ENCODE measurements at places on chromosomes 1 and 21.

DNA sequence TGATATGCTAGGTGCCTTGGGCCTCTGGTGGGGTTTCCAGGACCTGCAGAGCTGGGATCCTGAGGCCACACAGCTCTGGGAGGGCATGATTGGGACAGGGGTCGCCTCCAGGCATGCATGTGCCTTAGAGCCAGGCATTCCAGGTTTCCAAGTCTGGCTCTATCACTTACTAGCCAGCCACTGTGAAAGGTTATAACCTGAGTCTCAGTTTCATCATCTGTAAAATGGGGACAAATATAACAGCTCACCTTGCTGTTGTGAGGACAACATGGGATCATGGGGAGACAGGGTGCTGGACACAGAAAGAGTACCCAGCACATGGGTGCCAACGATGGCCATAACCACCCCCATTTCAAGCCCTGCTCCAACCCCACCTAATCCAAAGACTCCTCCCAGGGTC lies 2.7 kb downstream of the CHI3L1 start:
- no peak for DNase-seq

DNA sequence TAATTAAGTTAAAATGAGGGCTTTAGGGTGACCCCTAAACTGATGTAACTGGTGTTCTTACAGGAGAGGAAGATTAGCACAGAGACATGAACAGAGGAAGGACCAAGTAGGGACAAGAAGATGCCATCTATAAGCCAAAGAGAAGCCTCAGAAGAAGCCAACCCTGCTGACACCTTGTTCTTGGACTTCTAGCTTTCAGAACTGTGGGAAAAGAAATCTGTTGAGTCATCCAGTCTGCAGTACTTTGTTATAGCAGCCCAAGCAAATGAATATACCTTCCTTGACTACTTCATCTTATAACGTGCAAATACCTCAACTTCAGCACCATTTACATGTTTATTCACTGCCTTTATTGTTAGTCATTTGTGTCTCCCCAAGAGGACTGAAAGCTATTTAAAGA lies 3.4 kb downstream of the ZBTB21 start:
- no peak for DNase-seq

DNA sequence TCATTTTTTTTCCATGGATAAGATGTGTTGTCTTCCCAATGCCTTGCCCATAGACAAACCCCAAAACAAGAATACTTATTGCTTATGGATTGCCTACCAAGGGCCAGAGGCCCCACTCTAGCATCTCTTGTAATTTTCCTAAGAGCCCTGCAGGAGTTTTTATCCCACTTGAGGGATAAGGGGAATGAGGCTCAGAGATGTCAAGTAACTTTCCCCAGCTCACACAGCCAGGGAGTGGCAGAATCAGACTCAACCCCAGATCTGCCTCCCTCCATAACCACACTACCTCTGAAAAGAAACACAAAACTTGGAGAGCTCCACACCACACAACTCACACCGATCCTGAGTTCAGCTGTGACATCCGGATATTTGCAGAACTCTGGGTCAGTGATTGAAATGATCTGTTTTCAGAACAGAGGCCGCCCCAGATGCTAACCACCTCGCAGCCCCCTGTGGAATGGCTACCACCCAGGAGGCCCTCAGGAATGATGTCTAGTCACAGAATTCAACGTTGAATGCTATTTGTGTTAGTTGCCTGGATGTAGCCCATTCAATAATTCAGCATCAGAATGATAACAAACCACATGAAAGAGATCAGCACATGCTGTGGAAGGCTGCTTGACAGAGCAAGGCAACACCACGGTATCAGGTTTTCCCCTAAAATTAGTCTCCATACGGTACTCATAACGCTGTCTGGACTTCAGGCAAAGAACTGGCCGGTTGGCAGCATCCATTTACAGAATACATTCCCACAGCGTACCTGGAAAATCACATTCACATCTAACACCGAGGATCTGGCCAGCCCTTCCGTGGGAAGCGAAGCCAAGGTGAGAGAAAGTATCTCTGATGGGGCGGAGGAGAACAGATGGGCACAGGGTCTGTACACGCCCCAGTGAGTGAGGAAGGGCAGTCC lies 231.9 kb downstream of the TOMM20 start:
- no peak for DNase-seq

GRCh38 chr1:94559921-94560320 lies 18.4 kb upstream of the F3 start:
- DNase-seq: no peak

DNA sequence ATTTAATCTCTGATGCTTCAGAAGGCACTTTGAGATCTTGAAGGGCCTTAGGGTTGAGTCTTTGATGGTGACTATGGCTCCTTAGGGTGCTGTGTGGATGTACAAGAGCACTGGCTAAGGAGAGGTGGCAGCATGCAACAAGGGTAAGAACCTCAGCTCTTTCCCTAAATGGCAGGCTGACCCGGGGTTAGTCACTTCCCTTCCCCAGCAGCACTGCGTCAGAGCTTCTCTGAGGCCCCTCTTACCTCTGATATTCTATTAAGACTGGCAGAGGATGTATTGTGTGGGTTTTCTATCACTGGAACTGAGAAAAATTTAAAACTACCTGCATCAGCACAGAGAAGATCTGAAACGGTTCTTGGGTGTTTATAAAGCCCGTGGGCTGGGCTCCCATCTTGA lies 11.8 kb downstream of the C1orf116 start:
- no peak for DNase-seq

- no peak for DNase-seq
Observed at GRCh38 chr1:25879675-25880074, 4.2 kb upstream of the PAQR7 start.

DNA sequence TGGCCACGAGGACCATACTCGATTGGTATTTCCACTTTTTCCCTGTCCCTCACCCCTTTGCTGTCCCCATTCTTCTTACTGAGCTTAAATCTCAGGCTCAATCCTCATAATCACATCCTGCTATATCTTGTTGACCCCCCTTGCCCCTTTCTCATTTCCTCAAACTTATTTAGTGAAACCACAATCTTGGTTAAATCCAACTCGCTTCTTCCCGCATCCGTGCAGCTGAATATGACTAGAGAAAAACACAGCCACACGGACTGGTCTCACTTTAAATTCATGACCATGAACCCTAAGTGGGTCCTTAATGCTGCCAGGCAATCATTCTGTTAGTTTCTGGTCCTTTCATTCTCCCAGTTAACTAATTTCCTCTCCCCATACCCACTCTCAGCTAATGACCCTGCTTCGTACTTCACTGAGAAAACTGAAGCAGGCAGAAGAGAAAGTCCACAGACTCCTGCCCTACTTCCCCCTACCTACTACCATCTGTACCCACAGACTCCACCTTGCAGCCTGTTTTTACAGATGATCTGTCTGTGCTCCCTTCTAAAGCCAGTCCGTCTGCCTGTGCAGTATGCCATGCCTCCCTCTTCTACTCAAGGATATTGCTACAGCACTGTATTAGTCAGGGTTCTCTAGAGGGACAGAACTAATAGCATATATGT lies 96.8 kb upstream of the LMO4 start:
- DNase-seq: no peak

DNA sequence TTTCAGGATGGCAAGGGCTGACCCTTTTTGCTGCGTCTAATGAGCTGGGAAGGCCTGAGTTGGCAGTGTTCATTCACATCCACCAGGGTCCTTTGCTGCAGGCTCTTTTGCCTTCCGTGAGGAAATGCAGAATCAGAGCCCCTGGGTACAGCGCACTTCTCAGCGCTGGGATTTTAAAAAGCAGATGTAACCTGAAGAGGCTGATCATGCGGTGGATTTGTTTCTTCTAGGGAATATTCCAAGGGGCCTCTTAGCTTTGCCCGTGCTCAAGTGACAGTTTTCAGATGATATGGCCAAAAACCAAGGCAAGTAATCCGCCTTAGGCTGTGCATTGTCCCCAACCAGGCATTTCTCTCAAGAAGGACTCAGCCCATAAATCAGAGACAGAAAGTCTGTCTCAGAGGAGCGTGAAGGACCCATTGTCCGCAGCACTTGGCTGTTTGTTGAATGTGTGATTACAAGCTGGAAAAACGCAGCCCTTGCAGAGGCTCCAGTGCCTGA lies 237.6 kb downstream of the PTPRC start:
- peak; percentile 77 for DNase-seq

GRCh38 chr1:197355248-197355995 lies 87.4 kb downstream of the CRB1 start:
- DNase-seq: no peak

DNA sequence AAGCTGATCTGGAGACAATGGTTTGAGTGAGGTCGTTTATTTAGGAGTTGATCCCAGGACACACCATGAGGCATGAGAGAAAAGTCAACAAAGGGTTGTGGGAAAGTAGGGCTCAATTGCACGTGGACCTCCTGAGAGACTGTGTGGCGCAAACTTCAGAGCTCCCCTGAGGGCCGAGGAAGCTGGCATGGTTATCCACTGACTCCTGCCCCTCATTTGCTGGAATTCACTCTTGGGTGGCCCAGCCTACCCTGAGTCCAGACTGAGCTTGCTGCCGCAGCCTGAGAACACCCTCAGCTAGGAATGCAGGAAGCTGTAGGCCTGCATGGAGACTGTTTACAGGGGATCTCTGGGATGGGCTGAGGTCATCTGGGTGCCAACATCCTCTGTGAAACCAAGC lies 301.0 kb downstream of the RWDD3 start:
- no peak for DNase-seq

GRCh38 chr21:44728716-44729115 lies 17.3 kb upstream of the TSPEAR start:
- no peak for DNase-seq

GRCh38 chr1:43530483-43531106 lies at the start of gene PTPRF:
Gene PTPRF, plus strand, starts transcription at chr1:43530883. Its CDS starts 14,193 bp downstream, at chr1:43545076.
- DNase-seq: peak; percentile 62

DNA sequence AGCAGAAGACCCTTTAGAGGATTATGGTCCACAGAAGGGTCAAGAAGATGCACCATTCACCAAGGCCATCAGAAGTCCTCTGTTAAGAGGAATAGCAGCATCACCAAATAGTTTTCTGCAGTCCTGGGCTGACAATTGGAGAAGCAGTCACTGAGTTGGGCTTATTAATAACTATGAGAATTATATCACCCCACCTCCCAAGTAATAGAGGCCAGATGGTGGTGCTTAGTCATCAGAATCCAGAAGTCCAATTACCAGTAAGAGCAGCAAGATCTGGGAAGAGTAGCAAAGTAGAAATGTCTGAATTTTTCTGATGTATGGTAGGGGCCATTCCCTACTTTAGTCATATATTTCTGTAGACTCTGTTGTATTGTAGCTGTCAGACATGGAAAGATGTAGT lies 6.1 kb upstream of the PSMA5 start:
- no peak for DNase-seq

GRCh38 chr1:70033266-70033873 lies 172.0 kb downstream of the LRRC40 start:
- DNase-seq: no peak

DNA sequence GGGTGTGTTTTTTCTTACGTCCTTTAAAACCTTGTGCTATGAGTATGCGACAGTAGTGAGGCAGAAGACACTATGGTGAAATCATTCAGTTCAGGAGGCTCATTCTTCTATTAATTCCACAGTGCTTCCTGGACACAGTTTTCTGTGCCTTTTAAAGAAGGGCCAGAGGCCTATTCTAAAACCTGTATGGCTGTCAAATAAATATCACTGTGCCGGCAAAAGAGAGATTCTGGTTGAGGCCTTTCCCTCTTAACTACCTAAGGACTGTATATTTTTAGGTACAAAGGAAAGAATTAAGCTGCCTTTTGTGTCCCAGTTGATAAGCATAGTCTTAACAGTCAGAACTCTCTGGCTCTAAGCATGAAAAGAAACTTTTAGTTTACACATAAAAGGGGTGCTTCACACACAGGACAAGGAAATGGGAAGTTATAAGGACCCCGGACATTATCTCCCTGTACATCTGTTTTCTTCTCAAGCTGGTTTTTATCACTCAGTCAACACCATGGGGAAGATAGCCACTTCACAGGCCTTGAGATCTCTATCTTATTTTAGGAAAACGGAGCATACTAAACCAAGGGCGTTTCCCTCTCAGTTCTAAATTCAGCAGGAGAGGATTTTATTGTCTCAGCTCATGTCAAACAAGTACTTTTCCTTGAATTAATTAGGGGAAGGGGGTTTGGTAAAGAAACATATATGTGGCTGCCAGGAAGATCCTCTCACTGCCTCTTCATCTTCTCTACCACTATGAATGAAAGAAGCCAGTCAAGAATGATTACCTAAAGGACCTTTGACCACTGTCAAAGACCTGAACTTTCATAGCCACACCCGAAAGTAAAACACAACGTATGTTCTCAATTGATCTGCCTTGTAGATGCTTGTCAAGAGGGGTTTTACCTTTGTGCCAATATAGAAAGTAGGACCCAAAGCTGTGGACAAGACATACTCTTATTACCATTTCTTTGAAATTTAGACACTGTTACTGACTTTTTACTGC lies 71.4 kb upstream of the HSPA13 start:
- DNase-seq: no peak

Measured in NCI-H2081 (cell line).